Stimulated activated CD4-positive, alpha-beta T cell treated with anti-CD3 and anti-CD28 coated beads, TNF-alpha, amount 100 ng/mL, for 24 hours (primary cell): ENCODE measurements at places on chromosomes 1 and 21.

- DNase-seq = no peak
These were observed 291.2 kb downstream of the PTPRC start for GRCh38 chr1:198929961-198930599.

- DNase-seq = no peak
These were observed 4.8 kb downstream of the AMPD2 start for GRCh38 chr1:109624201-109625010.

DNA sequence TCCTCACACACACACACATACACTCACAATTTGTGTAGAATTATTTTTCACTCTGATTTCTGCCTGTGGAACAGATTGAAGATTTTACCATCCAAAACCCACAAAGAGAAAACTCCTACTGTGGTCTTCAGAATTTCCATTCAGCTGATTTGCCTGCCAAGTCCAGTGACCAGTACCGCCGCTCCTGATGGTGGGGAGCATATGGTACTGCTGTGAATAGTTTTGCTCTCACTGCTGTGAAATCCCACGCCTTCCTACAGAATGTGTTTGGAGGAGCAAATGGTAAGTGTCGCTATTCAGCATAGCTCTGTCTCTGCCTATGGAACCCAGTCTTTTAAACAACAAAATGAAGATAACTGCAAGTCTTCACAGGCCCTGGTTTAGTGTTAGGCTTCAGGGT lies 629.5 kb downstream of the LMO4 start:
- no peak for DNase-seq

GRCh38 chr1:166153525-166154314 lies 13.1 kb downstream of the FAM78B start:
- DNase-seq = no peak

DNA sequence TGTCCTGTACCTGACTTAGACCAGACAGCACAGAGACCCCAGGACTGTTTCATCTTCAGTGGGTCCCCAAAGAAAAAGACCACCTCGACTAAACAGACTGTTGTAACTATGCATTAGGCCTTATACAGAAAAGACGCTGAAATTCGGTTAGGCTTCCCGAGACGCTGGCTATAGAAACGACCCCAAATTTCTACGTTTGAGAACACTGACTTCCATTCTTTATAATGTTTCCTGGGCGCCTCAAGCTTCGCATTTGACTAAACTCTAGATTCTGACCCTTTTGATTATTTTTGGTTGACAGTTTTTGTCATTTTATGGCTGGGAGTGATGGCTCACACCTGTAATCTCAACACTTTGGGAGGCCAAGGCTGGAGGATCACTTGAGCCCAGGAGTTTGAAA lies 986 bp upstream of the TRAPPC10 start:
- no peak for DNase-seq

DNA sequence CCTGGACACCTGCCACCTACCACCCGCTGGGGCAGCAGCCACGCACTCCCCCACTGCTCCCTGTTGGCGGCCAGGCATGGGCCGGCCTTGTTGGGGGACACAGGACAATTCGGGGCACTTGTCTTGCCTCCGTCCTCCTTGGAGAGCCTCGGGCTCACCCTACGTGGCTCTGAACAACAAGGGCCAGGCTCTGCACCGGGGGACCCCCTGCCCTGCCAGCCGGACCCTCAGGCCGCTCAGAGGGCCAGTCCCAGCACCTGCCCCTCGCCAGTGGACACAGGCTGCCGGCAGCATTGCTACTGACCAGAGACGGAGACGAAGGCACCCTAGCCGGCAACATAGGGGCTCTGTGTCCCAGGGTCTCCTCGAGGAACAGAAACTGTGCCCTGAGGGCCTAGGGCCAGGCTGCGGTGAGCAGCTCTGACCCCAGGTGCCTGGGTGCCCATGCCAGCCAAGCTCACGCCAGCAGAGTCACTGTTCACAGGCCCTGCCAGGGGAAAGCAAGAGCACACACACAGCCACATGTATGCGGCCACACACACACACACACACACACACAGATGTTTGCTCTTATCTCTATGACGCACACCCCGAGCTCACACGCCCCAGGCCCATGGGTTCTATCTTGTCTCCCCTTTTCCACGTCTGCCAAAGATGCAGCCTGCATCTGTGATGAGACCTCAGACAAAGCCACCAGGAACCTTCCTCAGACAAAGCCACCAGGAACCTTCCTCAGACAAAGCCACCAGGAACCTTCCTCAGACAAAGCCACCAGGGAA lies 45.9 kb downstream of the MORN1 start:
- no peak for DNase-seq

DNA sequence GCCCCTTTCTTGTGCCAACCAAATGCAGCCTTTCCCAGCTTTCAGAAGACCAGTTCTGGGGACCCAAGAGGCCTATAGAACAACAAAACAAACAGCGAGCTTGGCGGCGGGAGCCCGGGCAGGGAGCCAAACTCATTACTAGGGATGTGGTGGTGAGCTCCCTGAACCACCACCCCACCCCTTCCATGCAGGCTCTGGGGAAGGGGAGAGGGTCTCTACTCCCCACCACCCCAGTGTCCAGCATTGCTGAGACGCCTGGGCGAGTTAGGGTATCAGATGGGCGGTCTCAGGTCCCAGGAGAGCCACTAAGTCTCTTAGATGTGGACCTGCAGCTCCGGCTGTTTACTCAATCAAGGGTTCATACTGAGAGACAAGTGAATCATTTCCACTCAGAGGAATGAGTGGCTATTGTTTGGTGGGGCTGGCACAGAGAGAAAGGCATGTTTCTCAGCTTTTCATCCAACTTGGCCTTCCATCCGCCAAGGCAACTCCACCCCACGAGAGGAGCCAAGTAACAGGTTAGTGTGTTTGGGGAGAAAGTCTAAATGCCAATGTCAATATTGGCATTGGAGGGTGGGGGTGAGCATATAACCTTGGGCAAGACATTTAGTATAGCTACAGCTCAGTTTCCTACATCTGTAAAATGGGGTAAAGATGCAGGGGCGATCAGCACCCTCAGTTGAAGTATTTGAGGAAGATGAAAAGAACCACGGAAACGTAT lies 40.9 kb downstream of the PLXNA2 start:
- DNase-seq = no peak

- DNase-seq = no peak
These were observed 180.8 kb downstream of the NPHP4 start for GRCh38 chr1:5811419-5811818.

- DNase-seq = no peak
These were observed 100.1 kb upstream of the KIF26B start for GRCh38 chr1:245054507-245055270.

DNA sequence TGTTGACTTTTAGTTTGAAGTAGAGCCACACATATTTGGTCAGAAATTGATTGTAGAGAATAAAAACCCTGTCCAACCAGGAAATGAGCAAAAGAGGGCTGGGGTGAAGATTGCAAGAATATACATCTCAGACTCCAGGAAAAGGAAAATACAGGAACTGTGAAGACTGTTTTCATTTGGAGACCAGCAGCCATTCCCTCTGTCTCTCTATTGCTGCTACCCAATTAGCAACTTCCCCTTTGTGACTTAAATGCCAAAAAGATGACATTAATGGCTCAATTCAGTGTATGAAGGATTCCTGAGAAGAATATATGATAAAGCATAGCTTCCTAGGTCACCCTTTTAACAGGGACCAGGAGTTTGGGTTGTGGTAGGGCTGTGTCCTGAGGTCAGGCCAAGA lies 31.6 kb upstream of the CEP350 start:
- DNase-seq = no peak

DNA sequence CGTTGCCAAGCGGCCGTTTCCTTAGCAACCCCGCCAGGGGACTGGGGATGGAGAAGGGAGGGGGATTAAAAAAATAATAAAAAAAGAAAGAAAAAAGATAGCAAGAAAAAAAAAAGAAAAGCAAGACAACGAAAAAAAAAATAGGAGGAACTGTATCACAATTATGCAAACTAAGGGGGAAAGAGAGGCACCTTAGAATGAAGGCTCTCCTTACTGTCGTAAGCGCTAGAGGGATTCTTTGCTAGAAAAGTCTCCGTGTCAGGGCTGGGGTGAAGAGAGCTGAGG lies 625 bp upstream of the NEGR1 start:
- DNase-seq = no peak

GRCh38 chr1:101089613-101090338 lies 64.2 kb upstream of the DPH5 start:
- DNase-seq = no peak

- no peak for DNase-seq
These were observed 35.8 kb upstream of the GRIK3 start for GRCh38 chr1:37070126-37070525.

- DNase-seq = no peak
These were observed 527.1 kb downstream of the MRPL39 start for GRCh38 chr21:25080141-25080540.

DNA sequence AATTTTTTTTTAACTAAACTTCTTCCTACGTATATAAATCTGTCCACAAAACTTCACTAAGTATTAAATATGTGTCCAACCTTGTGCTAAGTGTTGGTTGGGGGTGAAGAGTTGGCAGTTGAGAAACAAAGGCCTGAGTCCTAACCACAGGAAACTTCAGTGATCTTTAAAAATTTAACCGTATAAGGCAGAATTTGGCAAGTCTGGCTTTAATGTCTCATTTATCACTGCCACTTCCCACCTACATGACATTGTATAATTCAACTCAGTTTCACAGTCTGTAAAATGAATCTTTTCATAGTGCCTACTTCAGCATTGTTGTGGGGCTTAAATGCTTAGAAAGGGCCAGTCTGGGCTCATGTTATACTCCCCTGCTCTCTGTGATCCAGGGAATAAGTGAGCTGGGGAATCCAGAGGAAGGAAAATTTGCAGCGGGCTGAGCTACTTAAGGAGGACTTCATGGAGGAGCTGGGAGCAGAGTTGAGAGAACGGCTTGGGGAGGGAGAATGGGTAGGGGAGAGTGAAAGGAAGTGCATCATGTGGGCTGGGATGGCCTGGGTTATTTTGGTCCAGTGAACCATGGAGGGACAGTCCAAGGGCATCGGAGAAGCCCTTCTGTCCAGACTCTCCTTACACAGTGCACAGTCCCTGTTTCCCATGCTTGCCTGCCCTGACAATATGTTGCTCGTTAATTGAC lies 14.5 kb downstream of the IFNAR2 start:
- DNase-seq = no peak

DNA sequence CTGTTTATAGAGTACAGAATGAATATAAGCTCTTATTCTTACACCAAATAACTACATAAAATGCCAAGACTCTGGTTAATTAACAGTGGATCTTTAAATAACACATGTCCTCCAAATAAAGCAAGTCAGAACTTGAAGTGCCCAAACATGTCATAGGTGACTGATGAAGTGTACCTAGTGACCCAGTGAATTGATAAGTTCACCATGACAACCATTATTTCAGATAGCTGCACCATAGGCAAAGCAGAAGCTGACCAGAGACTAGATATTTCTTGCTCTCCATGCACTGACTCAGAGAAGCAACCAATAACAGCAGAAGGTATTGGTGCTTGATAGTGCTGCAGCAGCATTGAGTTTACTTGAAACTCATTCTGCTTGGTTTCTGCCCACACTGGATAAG lies 192.1 kb downstream of the DUSP10 start:
- no peak for DNase-seq

DNA sequence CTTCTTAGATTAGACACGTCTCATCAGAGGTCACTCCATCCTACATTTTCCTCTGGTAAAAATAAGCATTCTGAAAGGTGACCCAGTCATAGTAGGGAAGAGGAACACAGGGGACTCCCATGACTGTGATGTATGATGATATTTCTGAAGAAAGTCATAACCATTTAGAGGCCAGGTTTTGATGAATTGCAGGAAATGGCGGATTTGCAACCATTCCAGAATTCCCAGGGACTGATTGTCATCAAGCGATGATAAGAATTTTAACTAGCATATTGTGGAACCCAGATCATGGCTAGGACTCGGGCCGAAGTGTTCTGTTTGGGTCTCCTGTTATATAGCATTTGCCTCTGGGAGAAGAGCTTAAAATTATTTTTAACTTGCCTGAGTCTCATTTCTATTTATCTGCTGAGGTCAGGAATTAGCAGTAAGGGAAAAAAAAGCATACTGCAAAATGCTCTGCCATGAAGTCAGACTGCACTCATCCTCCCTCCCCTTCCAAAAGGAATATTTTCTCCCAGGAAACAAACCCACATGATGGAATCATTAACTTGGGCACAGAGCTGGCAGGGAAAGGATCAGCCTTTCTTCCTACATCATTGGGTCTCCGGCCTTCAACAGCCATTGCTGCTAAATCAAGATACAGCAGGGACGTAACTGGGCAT lies 286.7 kb downstream of the HLX start:
- no peak for DNase-seq

DNA sequence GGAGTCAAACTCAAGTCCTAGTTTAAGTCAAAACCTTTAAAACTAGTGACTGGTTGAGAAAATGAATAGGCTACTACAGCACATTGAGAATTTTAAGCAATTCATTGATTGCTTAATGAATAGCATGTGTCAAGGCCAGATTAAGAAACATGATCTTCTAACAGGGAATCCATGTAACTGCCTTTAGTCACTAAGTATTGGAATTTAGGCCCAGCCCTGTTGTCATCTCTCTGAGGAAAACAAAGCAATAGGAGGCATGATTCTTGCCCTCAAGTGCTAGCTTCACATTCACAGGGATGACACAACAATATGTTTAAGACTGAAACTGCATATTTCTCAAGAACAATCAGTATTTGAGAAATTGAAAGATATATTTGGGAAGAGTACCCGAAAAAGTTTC lies 70.0 kb upstream of the PTGS2 start:
- no peak for DNase-seq

GRCh38 chr21:34112316-34113033 lies 39.1 kb downstream of the MRPS6 start:
- no peak for DNase-seq

GRCh38 chr1:6263716-6264115 lies 2.8 kb upstream of the GPR153 start:
- no peak for DNase-seq

DNA sequence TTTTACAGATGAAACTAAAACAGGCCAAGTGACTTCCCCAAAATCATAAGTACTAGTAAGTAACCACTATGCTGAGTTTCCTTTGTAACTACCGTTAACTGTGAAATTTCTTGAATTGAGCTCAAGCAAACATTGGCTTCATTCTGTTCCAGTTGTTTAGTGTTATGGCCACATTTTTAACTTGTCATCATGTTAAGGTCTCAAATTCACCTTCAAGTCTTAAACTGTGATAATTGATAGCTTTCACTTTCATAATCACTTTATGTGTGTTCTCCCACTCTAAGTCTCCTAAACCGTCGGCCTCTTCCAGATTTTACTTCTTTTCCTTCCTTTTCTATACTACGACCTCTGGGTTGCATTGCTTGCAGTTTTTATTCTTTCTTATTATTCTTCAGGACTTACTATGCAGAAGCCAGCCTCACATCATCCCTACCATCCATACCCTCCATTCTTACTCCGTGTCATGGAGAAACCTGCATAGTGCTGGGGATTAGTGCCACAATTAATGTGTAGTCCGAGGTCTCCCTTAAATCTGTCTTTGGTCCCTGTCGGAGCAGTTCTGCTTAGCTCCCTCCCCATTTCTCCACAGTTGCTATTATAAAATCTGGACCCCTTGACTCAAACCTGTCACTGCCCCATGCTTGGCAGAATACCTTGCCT lies 5.8 kb downstream of the KIF1B start:
- no peak for DNase-seq

DNA sequence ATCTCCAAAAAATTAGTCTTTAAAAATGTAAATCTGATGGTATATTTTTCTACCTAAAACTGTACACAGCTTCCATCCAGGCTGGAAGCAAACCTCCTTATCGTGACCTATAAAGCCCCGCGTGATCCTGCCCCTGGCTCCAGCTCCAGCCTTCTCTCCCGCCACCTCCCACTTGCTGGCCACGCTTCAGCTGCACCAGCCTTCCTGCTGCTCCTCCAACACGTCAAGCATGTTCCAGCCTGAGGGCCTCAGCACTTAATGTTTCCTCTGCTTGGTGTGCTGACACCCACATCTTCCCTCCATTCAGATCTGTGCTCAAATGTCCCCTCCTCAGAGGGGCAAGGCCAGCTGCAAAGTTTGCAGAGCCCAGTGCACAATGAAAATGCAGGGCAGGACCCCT lies 123.5 kb upstream of the MAGI3 start:
- no peak for DNase-seq
